T follicular helper cell (primary cell): ENCODE measurements at places on chromosomes 11 and 22.

DNA sequence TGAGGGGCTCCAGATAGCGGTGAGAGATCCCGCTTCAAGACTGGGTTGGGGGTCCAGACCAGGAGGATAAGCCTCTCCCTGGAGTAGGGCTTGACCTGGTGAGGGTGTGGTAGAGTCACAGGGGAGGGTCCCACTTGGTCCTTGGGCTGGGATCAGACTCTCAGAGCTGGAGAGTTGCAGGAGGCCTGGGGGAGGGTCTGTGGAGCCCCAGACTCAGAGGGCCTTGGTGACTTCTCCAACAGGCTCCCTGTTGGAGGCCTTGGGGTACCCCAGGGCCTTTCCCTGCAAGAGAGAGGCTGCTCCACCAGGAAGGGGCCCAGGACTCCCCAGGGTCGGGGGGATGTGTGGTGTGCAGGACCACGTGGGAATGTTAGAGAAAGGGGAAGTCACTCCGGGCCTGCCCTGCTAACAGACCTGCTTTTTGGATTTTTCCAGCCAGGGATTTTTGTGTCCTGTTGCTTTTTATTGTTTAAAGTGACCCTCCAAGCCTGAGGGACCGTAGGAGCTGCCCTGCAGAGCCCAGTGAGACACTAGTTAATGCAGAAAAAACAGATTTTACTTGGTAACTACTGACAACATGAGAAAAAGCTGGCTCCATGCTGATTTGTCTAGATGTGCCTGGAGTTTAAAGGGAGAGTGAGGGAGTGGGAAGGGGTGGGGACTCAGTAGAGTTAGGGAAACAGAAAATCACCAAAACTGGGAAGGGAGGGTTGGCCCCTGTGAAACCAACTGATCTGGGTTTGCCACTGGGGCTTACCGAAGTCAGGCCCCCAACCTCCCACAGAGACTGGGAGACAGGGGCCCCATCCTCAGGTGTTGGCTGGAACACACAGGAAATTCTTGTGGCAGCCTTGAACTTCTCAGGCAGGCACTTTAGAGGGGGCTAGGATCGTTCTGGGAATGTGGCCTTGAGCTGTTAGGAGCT, 801 bp upstream of the TXNRD2 start:
- no peak for DNase-seq

- no peak for DNase-seq
Measured at GRCh38 chr11:122268601-122269130, 152.7 kb upstream of the BLID start.

GRCh38 chr11:96072592-96072991, 148.7 kb upstream of the MTMR2 start:
- no peak for DNase-seq

GRCh38 chr22:26429458-26430286, 612 bp downstream of the ASPHD2 start:
- DNase-seq = no peak

DNA sequence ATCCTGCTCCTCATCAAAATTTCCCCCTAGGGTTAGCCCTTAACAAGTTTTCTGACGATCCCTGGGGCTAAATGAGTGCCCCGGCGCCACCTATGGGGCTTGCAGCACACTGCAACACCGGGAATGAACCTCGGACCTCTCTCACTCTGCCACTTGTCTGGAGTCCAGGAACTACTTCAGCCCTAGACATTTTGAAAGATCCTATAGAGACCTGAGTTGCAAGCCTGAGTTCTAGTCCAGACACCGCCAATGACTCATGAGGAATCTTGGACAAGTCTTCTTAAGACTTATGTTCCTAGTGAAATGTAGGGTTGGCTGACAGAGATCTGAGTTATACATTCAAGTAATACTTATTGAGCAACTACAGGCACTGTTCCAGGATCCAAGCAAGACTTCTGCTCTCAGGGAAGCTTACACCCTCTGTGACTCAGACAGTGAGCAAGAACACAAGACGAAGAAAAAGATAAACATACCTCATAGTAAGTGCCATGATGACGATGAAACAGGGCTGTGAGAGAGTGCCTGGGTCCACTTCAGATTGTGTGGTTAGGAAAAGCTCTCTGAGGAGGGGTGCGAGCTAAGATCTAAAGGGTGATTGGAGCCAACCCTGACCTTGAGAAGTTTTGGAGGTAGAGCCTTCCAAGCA, 10.2 kb upstream of the STK33 start:
- DNase-seq = no peak

GRCh38 chr11:44742508-44743246, 15.9 kb downstream of the TSPAN18 start:
- DNase-seq = no peak

DNA sequence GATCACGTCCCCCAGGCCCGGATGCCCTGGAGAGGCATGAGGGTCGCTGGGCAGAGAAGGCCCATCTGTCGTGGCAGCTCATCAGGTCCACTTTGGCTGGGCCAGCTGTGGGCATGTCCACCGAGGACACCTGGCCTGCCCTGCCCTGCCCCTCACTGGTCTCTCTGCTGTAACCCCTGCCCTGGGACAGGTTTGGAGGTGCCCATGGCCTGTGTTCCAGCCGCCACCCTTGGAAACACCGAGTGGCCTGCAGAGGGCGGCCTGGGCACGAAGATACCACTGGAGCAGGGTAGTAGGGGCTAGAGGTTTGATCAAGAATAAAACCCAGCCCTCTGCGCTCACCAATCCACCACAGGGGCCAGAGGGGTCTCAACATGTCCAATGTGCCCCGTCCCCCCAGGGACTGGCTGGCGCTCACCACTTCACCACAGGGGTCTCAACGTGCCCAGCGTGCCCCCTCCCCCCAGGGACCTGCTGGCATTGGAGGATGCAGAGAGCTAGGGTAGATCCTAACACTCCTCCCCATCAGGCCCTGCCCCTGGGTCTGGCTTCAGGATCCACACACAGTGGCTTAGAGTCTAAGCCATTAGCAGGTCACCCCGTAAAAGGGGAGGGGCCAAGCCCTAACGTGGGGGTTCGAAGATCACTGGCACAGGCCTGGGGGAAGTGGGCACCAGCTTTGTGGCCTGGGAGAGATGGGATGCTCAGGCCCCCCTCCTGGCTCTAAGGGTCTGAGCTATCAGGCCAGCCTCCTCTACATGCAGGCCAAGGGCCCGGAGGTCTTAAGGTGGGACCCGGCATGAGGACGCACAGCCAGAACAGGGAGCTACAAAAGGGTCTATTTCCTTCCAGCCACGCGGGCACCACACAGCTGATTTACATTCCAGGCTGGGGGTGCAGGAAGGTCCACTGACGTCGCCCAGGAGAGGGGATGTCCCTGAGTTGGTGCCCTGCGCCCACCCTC, 1.3 kb upstream of the HDAC10 start:
- DNase-seq = peak; percentile 59

GRCh38 chr11:96391698-96392307, 2.0 kb downstream of the JRKL start:
- DNase-seq = no peak

DNA sequence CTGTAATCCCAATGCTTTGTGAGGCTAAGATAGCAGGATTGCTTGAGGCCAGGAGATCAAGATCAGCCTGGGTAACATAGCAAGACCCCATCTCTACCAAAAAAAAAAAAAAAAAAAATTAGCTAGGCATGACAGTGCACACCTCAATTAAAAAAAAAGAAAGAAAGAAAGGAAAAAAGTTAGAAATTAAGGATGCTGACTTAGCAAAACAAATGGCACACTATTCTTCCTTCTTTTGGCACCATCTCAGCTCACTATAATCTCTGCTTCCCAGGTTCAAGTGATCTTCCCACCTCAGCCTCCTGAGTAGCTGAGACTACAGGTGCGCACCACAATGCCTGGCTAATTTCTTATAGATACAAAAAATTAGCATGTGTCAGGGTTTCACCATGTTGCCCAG, 33.9 kb downstream of the PC start:
- no peak for DNase-seq

DNA sequence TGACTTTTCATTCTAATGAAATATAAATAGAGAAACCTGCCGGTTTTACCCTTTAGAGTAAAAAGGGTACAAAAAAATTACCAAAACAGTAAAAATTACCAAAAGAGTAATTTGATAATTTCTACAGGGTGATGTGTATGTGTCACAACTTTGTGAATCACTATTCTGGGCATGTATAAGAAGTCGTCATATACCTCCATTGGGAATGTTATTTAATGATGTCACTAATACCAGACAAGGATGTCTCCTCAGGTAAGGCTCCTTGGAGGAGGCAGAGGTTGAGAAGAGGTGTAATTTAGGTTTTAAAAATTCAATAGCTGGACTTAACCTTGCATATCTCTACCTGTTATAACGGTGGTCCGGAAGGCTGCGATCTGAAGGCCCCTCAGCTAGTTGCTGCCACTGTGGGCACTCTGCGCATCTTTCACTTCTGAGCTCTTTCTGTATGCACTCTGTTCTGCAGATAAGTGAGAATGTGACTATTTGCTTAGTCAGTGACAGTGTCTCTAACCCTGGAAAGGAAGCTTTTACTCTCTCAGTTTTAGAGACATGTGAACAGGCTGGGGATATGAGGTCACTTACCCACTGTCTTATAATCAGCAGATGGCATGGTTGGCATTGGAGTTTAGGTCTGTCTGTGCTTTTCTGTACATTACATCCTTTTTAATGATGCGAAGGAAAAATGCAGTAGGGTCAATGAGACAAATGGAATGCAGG, 987 bp upstream of the NCR3LG1 start:
- no peak for DNase-seq

- DNase-seq = no peak
Measured at GRCh38 chr11:7630002-7630401, 43.3 kb downstream of the CYB5R2 start.

GRCh38 chr11:11521306-11522002, 100.4 kb downstream of the GALNT18 start:
- DNase-seq = no peak

GRCh38 chr11:31060880-31061279, 308.7 kb downstream of the DCDC1 start:
- DNase-seq = no peak

DNA sequence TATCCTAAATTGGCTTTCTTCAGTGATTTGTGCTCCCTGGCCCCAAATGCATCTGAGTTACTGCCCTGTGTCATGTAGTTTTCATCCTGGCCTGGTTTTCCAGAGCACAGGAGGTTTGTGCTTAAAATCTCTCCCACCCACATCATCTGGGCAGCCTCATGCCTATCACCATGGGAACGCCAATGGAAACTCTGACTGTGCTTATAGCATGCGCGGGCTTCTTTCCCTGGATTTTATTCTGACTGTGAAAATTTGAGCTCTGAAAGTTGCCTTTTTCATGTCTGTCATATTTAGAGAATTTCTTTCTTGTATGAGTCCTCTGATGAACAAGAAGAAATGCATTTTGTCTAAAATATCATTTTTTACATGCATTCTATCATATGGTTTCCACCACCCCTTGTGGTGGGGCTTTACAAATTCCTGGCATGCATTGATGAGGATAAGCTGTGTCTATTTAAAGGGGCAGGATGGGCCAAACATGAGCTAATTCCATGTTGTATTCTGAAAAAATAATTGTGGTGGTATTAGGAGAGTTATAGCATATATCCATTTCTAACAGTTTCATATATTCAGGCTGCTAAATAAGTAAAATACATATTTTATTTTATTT, 55.1 kb downstream of the IRAG1 start:
- no peak for DNase-seq

DNA sequence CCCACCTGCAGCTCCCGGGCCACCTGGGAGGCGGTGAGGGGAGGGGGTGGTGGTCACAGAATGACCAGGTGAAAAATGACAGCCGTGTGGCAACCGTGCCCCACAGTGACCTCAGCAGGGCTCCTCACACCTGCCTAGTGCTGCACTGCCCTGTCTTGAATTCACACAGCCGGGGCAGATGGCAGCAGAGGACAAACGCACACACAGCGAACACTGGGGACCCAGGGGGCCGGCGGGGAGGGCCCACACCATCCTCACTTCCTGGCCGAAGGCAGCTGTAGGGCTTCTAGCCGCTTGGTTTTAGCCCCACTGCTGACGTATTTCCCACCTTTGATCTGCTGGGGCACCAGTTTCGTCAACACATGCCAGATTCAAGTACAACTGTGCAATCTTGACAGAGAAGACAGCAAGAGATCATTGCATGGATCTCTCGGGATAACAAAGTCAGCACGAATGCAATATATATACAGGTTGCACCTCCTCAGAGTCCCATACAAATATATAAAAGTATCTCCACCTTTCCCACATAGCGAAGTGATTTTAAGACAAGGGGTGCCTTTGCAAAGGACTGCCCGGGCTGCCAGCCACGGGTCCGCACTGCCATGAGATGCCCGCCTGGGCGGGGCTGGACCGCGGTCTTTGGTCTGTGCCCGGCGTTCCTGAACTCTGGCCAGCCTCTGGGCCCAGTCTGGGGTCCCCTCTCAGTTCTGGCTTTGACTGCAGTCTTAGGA, 26.9 kb downstream of the TRMU start:
- DNase-seq = no peak

DNA sequence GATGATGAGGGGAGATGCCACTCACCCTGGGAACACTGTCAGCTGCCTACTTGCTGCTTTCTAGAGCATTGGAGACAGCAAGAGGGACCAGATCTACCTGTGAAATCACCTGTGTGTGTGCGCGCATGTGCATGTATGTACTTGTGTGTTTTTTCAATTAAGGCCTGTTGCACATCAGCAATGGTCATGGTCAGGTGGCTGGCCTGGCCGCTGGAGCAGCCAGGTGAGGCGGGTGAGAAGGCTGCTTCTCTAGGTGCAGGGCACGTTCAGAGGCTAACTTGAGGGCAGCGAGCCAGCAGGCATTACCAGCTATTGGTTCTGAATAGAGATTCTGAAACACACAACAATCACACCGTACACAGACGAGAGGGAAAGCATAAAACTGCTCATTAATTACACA, 65.1 kb downstream of the PARVG start:
- no peak for DNase-seq

DNA sequence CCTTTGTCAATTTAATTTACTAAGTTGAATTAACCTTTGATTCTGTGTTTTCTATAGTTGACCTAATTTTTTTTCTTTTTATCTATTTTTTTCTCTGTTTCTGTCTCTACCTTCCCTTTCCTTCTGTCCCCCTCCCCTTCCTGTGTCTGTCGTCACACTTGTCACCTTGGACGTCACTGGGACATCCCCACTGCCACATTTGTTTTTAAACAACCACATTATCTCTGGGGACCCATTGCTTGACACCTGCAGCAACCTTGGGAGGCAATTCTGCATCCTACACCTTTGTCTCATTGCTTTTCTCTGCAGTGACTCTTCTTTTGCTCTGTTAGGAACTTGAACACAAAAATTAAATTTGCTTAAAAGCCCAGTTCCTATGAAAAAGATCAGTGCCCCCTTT, 51.8 kb upstream of the TTC12 start:
- no peak for DNase-seq

DNA sequence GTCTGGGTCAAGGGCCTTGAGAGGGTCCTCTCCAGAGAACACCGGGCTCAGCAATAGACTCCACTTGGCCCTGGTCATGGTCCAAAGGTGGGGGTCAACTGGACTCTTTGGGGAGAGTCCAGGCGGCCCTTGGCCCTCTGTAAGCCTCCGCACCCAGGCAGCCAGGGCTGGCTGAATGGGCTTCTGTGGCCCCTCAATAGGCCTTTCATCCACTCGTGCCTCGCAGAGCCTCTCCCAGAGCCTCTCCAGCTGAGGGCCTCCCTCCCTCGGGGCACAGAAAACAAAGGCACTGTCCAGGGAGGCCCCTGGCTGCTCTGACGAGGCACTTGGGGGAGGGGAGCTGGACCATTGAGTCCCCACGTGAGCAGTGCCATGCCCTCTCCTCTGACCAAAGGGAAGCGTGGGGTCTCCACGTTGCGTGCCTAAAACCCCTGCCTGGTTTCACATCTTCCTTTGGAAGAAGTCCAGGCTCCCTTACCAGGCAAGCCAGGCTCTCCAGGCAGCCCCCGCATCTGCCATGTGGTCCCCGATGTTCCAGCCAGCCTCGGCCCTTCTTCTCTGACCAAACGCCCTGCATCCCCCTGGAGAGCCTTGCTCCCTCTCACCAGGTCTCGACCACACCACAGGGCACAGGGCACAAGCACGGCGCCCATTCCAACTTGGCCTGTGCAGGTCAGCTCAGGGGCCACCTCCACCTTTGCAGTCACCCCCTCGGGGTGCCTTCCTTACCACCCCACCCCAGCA, 15.5 kb downstream of the KIAA0930 start:
- DNase-seq = no peak
